Neural crest cell (in vitro differentiated cells): ENCODE measurements at places on chromosomes 4 and X. TPM values are rescaled to one million over a fixed set of nuclear protein-coding genes. Genes with fewer than 3 reads are reported as not detected.

GRCh38 chr4:159925770-159926169 is 822.9 kb downstream of the RAPGEF2 start:
- no peaks in the 10 kb centered on the region for H3K27me3 ChIP-seq
- H3K4me1 ChIP-seq, result no peaks in the 10 kb centered on the region
- no peak overlapping the region for H3K4me3 ChIP-seq
- no peak overlapping the region for H3K27ac ChIP-seq
- no peak for DNase-seq

MAGEA4 gene
- not detected in 2 replicates for total RNA-seq

ADGRL3 gene
- total RNA-seq, result 32.9 and 34.5 TPM in 2 replicates

ARX gene
- 0.16 and 0.20 TPM in 2 replicates for total RNA-seq
